Heart right ventricle (tissue), 16 donors: ENCODE measurements at places on chromosomes 2 and 18. TPM values are rescaled to one million over a fixed set of nuclear protein-coding genes. Genes with fewer than 3 reads are reported as not detected.

The WNT6 gene
- total RNA-seq: 0.61 TPM

DNA sequence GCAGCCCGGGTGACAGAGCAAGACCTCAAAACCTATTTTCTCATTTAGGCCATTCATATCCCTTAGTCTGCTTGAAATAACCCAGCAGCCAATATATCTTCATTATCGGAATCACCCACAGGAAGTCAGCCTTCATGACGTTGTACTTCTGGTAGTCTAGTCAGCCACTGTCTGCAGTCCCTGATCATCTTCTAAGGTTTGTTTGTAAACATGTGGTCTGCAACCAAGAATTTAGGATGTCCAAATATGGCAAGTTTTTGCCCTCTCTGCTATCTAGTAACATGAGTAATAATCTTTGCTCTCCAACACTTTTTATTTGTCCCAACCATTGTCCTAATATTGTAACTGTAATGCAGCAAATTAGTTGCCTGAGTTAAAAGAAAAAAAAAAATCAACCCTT is 92.5 kb downstream of the PRPF40A start:
- DNase-seq: no peak

The C2orf92 gene
- total RNA-seq: 2.9 TPM

The CLEC4F gene
- total RNA-seq: 0.62 TPM

GRCh38 chr18:59123588-59124369 is 15.9 kb upstream of the SEC11C start:
- DNase-seq: no peak

- no peak for DNase-seq
These were observed 81.9 kb downstream of the CDH2 start for GRCh38 chr18:28095041-28095440.

GRCh38 chr2:222972420-222972819 is 79.6 kb upstream of the KCNE4 start:
- no peak for DNase-seq

- no peak for DNase-seq
These were observed 76.8 kb upstream of the POMC start for GRCh38 chr2:25245141-25245540.

The PELI1 gene
- 12.6 TPM for total RNA-seq

DNA sequence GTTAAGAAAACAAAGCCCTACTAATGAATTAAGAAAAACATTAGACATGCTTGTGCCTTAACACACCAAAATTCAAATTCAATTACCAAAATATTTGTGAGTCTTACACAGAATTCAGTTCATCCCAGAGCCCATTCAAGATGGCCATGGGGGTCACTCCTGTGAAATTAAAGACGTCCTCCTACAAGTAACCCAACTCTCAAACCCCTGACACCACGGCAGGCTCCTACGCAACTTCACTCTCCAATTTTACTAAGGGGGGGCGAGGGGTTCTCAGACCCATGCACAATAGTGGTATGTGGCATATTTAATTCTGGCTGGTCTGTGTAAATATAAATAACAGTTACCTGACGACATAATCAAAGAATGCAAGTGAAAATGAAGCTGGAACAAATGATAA is 5.0 kb downstream of the ZNF516 start:
- no peak for DNase-seq

DNA sequence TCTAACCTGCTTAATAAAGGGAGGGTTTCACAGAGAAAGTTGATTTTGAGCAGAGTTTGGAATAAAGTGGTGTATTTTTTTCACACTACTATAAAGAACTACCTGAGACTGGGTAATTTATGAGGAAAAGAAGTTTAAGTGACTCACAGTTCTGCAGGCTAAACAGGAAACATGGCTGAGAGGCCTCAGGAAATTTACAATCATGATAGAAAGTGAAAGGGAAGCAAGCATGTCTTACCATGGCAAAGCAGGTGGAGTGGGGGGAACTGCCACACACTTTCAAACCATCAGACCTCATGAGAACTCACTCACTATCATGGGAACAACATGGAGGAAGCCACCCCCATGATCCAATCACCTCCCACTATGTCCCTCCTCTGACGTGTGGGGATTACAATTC is 546.7 kb downstream of the EPHA4 start:
- no peak for DNase-seq
